ENCODE measurements at places on chromosomes 6 and 20. TPM values are rescaled to one million over a fixed set of nuclear protein-coding genes. Genes with fewer than 3 reads are reported as not detected.

- no peaks in the 10 kb centered on the region for H3K4me1 ChIP-seq
- no peak overlapping the region for H3K27ac ChIP-seq
- H3K27me3 ChIP-seq = no peaks in the 10 kb centered on the region
- no peaks in the 10 kb centered on the region for H3K36me3 ChIP-seq
- no peak for DNase-seq
- no peak overlapping the region for H3K4me3 ChIP-seq
Observed at GRCh38 chr6:54415517-54415916, 107.3 kb downstream of the TINAG start.

- peaks cover 85% of the 10 kb centered on the region for H3K27me3 ChIP-seq
- H3K36me3 ChIP-seq = no peaks in the 10 kb centered on the region
- DNase-seq = no peak
- H3K4me3 ChIP-seq = no peak overlapping the region
Observed at GRCh38 chr6:151290877-151291721, 51.3 kb downstream of the AKAP12 start.

GRCh38 chr6:3316331-3316730 lies 57.6 kb downstream of the PSMG4 start:
- H3K36me3 ChIP-seq = peaks cover 14% of the 10 kb centered on the region
- H3K4me1 ChIP-seq = no peaks in the 10 kb centered on the region
- H3K27me3 ChIP-seq = peaks cover 7% of the 10 kb centered on the region
- H3K27ac ChIP-seq = no peak overlapping the region
- no peak overlapping the region for H3K4me3 ChIP-seq
- DNase-seq = no peak

COL9A1 gene
- total RNA-seq = 5.5 TPM

DNA sequence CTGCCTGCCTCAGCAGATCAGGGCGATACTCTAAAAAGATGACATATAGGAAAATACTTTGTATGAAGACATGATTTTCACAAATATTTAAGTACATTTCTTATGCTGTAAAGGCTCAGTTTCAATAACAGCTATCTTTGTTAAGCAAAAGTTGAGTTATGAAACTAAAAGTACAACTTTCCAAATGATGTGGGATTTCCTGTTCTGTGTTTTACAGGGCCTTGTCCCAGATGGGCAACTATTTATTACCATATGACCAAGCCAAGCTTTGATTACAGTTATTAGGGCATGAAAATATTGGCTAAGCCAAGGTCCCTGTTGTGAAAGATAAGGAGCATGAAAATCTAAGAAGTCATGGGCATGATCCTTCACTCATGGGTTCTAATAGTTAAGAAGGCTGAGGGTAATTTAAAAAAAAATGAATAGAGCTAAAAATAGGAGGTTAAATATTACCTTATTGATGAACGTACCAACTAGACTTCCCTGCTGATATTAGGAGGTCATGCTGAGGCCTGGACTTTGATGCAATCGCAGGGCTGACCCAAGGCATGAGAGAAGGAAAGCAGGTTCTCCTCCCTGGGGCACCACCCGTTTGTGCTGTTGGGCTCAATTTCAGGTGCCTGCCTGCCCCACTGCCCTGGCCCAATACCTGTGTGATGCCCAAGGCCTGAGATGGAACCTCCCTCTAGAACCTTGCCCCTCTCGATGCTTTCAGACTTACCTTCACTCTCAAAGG lies 294.4 kb upstream of the PRDM1 start:
- H3K27ac ChIP-seq = no peak overlapping the region
- no peak overlapping the region for H3K4me3 ChIP-seq
- H3K4me1 ChIP-seq = peaks cover 15% of the 10 kb centered on the region
- no peak for DNase-seq
- H3K36me3 ChIP-seq = no peaks in the 10 kb centered on the region

DNA sequence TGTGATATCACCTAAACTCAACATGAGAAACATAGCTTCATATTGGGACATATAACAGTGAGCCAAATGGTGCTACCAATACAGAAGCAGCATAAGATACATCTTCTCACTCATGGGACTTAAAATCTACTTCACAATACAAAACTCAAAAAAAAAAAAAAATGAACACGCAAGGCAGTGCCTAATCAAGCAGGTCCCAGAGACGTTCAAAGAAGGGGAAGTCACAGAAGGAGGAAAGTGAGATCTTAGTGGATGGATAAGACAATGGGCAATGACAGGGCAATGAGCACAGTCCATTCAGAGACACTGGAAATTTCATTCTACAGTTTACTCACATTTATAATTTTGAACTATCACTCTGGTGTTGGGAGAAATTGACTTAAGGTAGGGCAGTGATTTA lies 88.3 kb downstream of the FAM50B start:
- no peaks in the 10 kb centered on the region for H3K4me1 ChIP-seq
- peaks cover 3% of the 10 kb centered on the region for H3K27me3 ChIP-seq
- H3K36me3 ChIP-seq = no peaks in the 10 kb centered on the region
- H3K4me3 ChIP-seq = no peak overlapping the region
- H3K27ac ChIP-seq = no peak overlapping the region
- no peak for DNase-seq

GRCh38 chr6:18712595-18712994 lies 325.4 kb downstream of the RNF144B start:
- DNase-seq = no peak
- no peak overlapping the region for H3K27ac ChIP-seq
- H3K4me1 ChIP-seq = peaks cover 6% of the 10 kb centered on the region

COL9A3 gene
- 81.5 TPM for total RNA-seq

- no peak for DNase-seq
- no peak overlapping the region for H3K27ac ChIP-seq
- no peaks in the 10 kb centered on the region for H3K36me3 ChIP-seq
Observed at GRCh38 chr20:18701969-18702368, 111.6 kb upstream of the SCP2D1 start.

GATA5 gene
- total RNA-seq = 3.8 TPM

GRCh38 chr6:10409731-10410206 lies 5.1 kb downstream of the TFAP2A start:
- H3K27me3 ChIP-seq = peaks cover 95% of the 10 kb centered on the region
- H3K36me3 ChIP-seq = no peaks in the 10 kb centered on the region
- H3K27ac ChIP-seq = peak overlapping the region; percentile 47
- H3K4me3 ChIP-seq = peak overlapping the region; percentile 52
- H3K4me1 ChIP-seq = peaks cover 17% of the 10 kb centered on the region

DNA sequence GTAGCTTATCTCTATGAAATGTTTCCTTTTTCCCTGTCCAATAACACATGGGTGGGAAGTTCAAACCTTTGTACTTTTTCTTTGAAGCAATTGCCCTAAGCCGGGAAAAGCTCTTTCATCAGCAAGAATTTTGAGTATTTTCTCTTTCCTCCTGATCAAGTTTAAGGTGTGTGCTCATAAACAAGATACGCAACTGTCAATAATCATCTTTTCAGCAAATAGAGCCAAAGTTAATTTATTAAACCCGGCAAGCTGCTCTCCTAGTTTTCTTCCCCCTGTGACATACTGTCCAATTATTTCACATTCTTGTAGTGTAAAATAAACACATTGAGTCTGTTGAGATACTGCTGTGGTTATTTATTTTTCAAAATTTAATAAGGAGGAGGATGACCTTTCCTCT lies 194.4 kb downstream of the EDN1 start:
- peaks cover 6% of the 10 kb centered on the region for H3K27me3 ChIP-seq
- H3K36me3 ChIP-seq = no peaks in the 10 kb centered on the region
- no peaks in the 10 kb centered on the region for H3K4me1 ChIP-seq
- H3K4me3 ChIP-seq = no peak overlapping the region
- DNase-seq = no peak

- H3K4me1 ChIP-seq = peaks cover 13% of the 10 kb centered on the region
- DNase-seq = no peak
- no peaks in the 10 kb centered on the region for H3K27me3 ChIP-seq
Observed at GRCh38 chr6:126181173-126181741, 158.7 kb upstream of the CENPW start.
